ENCODE measurements at places on chromosomes 7 and 10.

GRCh38 chr7:9148687-9149086 is 715.3 kb downstream of the NXPH1 start:
- no peak for DNase-seq

- peak; percentile 12 for DNase-seq
Measured at GRCh38 chr7:112497481-112497880, 16.7 kb downstream of the LSMEM1 start.

GRCh38 chr10:115093776-115094408 is 727 bp downstream of the ATRNL1 start:
- DNase-seq = no peak

- DNase-seq = peak; percentile 22
Measured at GRCh38 chr7:19121977-19122588, 4.6 kb upstream of the TWIST1 start.

All from inflammatory macrophage (primary cell).